Activated naive CD4-positive, alpha-beta T cell treated with Interleukin-2 at 50 U/mL for 16 hours (primary cell): ENCODE measurements at places on chromosomes 5 and 9.

DNA sequence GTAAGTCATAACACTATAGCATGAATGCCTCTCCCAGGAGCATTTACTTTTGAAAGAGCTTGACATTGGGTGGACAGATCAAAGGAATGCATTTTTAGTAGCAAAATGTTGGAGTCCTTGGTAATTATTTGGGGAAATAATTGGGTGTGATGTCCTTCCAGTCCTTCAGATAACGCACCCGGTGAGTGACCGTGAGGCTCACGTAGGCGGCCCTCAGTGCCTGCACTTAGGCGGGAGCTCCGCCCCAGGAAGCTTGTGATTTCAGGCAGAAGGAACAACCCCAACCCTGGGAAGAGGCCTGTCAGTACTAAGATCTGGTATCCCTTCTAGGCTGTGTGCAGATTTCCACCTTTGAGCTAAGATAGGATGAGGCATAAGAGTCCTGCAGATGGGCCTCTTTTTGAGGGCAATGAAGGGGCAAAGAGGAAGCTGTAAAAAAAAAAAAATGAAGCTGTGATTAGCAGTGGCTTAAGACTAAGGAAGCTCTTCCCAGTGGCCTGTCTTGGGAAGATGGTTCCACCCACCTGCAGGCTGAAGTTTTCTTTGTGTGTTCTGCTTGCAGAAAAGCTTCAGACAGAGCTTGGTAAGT lies 14.9 kb downstream of the BTNL9 start:
- DNase-seq: no peak

DNA sequence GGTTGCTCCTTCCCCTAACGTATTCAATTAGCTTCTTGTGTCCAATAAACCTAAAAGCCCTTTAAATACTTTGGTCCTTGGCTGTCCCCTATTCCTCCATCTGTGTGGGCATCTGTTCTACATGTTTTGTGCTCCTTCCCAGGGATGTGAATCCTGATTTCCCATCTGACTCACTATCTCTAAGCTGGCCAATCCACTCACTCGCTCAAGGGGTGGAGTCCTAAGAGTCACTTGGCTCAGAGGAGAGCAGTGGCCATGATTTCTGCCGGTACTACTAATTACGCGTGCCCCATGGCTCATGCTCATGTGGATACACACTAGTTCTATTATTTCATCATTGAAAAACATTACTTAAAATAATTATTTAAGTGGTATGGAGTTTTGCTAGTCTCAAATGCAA lies 89.6 kb downstream of the TAF11L14 start:
- DNase-seq: no peak

DNA sequence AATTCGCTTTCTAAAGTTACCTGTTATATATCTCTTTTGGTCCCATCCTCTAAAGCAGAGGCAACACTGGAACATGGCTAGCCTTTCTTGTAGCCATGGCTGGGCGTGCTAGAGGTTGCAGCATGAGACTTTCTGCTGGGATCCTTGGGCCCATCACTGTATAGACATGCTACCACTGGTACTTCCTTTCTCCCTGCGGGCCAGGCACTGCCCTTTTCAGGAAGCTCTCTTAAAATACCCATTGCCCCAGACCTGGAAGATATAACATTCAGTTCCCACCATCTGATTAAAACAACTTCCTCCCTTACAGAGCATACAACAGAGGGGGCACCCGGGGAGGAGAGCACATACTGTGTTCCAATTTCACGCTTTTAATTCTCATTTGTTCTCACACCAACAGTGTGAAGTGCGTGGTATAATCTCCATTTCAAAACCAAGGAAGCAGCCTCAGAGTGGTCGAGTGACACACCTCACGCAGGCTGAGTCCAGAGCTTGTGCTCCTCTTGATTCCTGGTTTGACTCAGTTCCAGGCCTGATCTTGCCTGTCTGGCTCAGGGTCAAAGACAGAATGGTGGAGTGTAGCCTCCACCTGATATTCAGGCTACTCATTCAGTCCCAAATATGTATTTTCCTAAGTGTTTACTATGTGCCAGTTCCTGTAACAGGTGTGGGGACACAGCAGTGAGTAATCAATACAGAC lies 22.6 kb downstream of the PTGS1 start:
- DNase-seq: no peak

GRCh38 chr5:58446024-58446423 lies 13.9 kb downstream of the PLK2 start:
- DNase-seq: no peak
